Fibroblast of skin of left biceps (primary cell): ENCODE measurements at places on chromosomes 6 and 20.

- no peak for DNase-seq
Measured at GRCh38 chr6:1422290-1422689, 32.9 kb downstream of the FOXF2 start.

DNA sequence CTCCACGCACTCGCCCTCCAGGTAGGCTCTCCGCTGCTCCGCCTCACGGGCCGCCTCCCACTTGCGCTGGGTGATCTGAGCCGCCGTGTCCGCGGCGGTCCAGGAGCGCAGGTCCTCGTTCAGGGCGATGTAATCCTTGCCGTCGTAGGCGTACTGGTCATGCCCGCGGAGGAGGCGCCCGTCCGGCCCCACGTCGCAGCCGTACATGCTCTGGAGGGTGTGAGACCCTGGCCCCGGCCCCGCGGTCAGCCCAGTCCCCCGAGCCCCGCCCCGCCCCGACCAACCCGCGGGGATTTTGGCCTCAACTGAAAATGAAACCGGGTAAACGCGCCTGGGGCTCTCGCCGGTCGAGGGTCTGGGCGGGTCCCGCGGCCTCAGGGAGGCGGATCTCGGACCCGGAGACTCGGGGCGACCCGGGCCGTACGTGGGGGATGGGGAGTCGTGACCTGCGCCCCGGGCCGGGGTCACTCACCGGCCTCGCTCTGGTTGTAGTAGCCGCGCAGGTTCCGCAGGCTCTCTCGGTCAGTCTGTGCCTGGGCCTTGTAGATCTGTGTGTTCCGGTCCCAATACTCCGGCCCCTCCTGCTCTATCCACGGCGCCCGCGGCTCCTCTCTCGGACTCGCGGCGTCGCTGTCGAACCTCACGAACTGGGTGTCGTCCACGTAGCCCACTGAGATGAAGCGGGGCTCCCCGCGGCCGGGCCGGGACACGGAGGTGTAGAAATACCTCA lies 598 bp downstream of the HLA-B start:
- DNase-seq: no peak

- DNase-seq: no peak
Measured at GRCh38 chr6:118917546-118918328, 17.2 kb downstream of the MCM9 start.

- no peak for DNase-seq
Measured at GRCh38 chr6:37709932-37710555, 12.4 kb upstream of the MDGA1 start.

DNA sequence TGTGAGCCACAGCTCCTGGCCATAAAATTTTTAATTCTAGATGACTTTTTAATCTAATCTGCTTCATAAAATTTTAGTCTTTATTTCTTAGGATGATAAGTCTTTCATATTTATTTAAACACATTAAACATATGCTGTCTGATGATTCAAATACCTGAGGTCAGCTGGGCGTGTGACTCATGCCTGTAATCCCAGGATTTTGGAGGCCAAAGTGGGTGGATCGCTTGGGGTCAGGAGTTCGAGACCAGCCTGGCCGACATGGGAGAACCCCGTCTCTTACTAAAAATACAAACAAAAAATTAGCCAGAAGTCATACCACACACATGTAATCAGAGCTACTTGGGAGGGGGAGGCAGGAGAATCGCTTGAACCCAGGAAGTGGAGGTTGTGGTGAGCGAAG lies 53.1 kb downstream of the RBM24 start:
- no peak for DNase-seq

GRCh38 chr20:1331801-1332453 lies 3.0 kb upstream of the SDCBP2 start:
- DNase-seq: no peak

GRCh38 chr6:134733801-134734200 lies 216.1 kb downstream of the ALDH8A1 start:
- DNase-seq: no peak

DNA sequence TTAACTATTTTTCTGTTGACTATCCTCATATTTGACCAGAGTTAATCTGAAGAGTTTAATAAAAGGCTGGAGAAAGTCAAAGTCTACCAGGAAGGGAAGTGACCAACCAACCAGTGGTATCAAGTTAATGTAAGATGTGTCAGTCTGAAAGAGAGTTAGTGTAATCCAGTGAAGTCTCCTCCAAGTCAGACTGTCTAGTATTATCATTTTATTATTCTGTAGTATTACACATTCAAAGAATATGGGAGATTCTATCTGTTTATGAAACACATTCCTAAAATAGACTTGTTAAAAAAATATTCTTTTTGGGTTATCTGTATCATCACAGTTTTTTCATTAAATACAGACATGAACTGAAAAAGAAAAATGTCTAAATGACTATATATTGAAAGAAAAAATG lies 194.4 kb downstream of the BTBD9 start:
- no peak for DNase-seq
